Hematopoietic multipotent progenitor cell treated with erythropoietin and hydrocortisone succinate and interleukin-3 and kit ligand, for 6 days (in vitro differentiated cells): ENCODE measurements at places on chromosomes 1 and 21.

DNA sequence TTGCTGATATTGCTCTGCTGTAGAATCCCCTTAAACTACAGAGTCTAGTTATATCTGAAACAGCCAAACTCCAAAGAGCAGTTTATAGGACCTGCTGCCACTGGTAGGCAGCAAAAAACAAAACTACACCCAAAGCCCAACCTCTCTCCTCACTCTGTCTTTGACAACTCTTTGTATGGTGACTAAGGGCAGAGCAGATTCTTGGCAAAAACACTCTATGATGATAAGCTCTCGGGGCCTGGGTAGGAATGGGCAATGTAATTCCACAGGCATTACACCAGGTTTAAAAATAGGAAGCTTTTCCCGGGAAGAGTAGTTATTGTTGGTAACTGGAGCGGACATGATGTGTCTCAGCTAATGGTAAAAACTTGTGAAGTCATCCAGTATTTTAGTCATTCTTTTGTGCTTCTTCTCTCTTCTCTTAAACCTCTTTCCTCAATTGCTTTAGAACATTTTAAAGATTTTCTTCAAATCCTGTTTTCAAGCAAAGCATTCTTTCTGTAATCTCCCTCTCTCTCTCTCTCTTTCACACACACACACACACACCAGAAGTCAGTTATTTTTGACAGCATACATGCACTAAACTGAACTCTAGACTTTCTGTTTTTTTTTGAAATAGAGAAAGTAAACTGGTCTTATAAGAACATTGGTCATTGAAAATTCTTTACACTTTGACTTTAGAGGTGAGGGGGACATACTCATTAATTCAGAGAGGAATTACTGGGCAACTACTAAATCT lies 193.5 kb downstream of the PAPPA2 start:
- no peak for DNase-seq

DNA sequence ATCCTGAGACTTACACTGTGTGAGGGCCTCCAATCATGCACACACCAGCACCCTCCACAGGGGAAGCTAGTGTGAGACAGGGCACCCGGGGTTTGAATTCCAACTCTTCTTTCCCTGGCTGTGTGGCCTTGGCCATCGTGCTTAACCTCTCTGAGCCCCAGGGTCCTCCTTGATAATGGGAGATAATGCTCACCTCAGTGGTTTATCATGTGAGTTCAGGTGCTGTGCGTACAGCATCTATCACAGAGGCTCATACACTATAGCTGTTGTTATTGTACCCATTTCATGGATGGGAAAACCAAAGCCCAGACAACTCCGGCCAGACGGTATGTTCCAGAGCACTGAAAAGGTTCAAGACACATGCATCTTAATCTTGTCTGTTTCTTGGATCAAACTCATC lies 16.0 kb upstream of the UBXN10 start:
- no peak for DNase-seq

GRCh38 chr1:9867408-9868243 lies 42.4 kb downstream of the CTNNBIP1 start:
- DNase-seq = peak; percentile 88

DNA sequence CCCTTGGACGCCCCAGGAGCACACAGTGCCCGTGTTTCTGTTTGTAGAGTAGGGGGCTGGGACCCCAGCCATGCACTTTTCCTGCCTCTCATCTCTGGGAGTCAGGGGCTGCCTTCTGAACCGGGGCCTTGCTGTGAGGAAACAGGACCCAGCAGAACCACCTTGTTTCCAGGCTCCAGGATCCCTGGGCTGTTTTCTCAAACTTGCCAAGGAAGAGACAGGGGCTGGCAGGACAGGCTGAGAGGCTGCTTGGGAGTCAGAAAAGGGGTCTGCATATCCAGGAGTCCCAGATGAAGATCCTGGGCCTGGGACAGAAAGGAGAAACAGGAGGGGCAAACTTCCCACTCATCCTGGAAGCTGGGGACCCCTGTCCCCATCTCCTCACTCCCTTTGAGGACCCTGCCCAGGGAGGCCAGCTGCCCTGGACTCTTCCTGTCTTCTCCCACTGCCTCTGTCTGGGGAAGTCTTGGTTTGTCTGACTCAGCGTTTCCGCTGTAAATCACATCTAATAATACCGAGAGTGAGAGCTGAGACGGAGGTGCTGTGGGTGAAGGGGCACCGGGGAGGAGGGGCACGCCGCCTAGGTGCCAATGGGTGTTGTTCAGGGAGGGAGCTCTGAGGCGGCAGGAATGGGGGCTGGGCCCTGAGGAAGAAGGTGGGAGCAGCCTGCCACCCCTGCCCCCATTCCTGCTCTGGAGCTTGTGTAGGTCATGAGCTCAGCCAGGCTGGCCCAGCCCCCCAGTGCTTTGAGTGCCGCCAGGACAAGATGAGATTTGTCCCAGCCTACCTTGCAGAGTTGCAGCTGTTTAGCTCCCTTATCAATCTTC lies 16.7 kb downstream of the POU3F1 start:
- no peak for DNase-seq

DNA sequence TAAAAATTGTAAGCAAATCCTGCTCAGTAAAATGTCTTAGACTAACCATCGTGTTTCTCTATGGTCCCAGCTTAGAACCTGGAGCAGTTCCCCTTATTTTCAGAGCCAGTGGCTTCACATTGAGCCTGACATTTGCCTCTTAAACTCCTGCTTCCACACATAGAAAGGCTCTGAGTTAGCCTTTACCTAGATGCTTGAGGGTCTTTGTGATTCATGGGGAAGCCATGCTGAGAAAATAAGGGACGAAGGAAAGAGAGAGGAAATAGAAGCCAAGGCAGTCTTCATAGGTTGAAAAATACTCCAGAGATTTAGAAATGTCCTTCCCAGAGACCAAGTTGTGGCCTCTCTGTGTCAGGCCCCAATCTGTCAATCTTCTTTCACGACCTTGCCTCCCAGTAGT lies 16.1 kb upstream of the RBBP5 start:
- no peak for DNase-seq

DNA sequence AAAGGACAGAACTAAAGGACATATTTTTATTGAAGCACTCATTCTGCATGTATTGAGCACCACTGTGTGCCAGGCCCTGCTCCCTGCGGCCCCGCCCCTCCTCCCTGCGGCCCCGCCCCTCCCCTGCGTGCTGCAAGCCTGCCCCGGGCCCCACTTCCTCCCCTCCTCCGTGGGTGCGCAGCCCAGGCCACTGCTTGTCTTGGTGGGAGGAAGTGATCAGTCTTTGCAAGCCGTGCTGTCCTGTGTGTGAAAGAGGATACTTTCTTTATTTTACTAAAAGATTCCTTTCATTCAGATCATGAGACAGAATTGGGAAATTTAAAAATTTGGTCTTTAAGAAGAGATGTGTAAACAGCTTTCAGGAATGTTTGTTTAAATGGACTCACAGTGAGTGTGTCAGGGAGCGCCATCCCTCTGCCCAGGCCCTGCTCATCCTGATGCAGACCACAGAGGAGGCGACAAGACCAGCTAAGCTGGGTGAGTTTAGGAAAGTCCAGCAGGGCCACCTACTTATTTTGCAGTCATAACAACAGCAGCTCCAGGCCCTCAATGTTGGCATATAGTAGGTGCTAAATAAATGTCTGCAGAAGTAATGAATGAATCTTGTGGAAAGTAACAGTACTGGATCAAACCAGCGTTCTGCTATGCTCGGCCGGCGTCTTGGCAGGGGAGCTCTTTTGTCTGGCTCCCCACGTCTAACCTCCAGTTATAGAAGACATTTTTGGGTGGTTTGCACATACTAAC lies 88.3 kb upstream of the SELENON start:
- peak; percentile 39 for DNase-seq

GRCh38 chr21:43880111-43880985 lies 15.3 kb downstream of the AGPAT3 start:
- DNase-seq = no peak

GRCh38 chr1:1399872-1400575 lies 889 bp upstream of the CCNL2 start:
- DNase-seq = peak; percentile 65

GRCh38 chr1:18681423-18681835 lies 50.8 kb downstream of the PAX7 start:
- peak; percentile 79 for DNase-seq

- no peak for DNase-seq
Measured at GRCh38 chr1:64828829-64829228, 84.0 kb downstream of the RAVER2 start.

- peak; percentile 86 for DNase-seq
Measured at GRCh38 chr1:178310685-178311105, 186.1 kb downstream of the CLEC20A start.

- DNase-seq = no peak
Measured at GRCh38 chr1:34479731-34480130, 275.1 kb upstream of the GJB5 start.

DNA sequence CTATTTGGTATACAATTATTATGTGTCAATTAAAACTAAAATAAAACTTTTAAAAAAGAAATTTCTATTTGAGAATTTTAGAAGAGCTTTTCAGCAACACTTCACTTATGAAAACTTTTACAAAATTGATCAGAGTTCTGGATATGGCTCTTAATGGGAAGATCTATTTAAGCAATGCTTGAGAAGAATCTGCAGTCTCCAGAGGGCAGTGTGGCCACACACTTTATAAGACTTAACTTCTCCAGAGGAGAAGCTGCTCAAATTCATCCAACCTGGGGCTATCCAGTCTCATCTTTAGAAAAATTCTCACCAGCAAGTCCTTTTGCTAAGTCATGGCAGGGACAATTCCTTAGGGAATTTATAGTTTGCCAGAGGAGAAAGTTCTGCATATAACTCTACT lies 25.2 kb upstream of the AGO1 start:
- peak; percentile 63 for DNase-seq

- DNase-seq = peak; percentile 93
Measured at GRCh38 chr1:202998836-202999750, 8.1 kb upstream of the TMEM183A start.

DNA sequence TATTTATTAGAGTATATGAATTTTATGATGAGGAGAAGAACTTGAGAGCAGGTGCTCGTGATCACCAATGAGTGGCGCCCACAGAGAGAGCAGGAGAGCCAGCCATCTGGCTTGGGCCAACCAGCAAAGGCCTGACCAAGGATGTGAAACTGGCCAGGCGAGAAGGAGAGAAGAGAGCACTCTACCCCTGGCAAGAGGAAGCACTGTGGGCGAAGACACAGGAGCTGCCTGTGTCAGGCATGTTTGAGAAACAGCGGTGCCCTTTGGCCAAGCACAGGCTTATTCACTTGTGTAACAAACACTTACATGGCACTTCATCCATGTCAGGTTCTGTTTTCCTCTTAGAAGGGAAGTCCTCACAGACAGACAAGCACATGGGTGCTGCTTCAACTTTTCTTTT lies 4.2 kb upstream of the SIPA1L2 start:
- DNase-seq = no peak

- no peak for DNase-seq
Measured at GRCh38 chr1:116306840-116307442, 66.1 kb upstream of the ATP1A1 start.

GRCh38 chr1:184539580-184539979 lies 152.8 kb downstream of the C1orf21 start:
- no peak for DNase-seq

- DNase-seq = peak; percentile 45
Measured at GRCh38 chr1:199182186-199182843, 543.5 kb downstream of the PTPRC start.

DNA sequence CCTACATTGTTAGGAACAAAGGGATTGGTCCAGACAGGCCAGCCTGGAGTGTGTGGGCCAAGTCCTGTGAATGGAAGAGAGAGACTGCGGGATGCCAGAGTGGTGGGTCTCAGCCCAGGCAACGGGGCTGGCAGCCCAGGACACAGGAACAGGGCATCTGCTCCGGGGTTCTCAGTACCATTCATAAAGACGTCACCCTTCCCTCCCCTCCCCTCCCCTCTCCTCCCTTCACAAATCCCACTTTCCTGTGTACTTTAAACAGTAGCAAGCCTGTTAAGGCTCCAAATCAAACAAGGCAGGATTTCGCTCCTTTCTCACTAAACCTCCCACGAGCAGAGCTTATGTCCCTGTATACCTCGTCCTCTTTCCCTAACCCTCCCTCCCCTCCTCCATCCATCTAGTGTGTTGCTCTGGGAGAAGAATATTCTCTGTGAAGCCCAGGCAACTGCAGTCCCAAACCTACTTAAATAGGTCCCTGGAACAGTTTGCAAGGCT lies 4.2 kb upstream of the PLXNA2 start:
- DNase-seq = no peak

DNA sequence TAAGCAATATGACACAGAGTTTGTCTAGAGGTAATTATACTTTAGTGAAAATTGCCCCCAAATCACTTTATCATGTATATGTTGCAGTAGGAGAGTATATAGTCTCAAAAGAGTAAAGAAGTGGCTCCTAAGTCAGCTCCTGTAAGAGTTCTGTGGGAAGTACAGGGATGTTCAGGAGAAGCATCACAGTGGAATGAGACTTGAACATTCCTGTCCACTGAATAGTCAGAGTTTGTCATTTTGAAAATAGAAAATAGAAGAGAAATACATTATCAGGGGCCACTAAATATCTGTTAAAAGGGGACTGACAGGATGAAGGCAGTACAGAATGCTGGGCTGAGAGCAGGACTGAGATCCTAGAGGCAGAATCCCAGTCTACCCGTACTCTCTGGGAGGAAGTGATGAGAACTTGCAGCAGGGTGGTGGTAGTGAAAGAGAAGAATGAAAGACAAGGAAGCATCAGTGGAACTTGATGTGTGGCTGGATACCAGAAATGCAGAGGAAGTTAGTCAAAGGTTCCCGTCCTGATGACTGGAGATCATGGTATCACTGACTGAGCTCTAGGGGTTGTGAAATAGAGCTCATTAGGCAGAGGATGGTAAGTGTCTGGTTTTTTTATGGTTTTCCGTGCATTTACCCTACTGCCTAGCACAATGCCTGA lies 153.4 kb downstream of the FMN2 start:
- no peak for DNase-seq

DNA sequence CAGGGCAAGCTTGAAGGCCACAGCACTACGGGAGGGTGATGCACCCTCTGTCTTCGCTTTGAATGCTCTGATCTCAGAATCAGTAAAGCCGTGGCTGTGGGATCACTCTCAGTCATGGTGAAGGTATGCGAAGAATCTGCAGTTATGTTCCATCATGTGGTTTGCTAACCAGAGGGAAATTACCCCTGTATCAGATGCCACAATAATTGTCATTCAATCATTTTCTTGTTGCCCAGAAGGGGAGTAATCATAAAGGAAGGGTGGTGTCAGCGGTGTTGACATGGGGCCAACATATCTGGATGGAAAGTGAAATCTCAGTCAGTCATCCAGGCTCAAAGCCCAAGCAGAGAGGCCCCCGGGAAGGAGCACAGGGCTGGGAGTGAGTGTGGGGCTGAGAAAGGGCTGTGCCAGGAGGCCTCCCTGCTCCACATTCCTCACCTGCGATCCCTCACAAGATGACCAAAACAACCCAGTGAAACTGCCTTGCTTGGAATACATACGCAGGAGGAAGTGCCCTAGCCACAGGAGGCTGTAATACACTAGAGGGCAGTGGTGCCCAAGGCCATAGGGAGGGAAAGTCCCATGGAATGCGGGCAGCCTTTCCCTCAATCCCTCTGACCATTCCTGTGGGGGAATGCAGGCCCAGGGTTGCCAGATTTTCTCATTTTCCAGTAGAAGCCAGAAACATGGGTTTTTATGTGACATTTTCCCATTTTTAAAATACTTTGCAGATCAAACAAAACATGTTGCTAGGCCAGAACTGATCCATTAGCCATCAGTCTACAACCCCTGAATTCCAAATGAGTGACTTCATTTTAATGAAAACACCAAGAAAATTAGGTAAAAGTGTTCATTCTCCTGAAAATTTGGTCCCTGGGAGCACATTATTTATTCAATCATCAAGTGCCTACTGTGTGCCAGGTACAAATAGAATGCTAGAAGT lies 95.7 kb upstream of the VANGL1 start:
- DNase-seq = peak; percentile 31
